ENCODE measurements at places on chromosomes 2 and 18. TPM values are rescaled to one million over a fixed set of nuclear protein-coding genes. Genes with fewer than 3 reads are reported as not detected.

CREG2 gene
- total RNA-seq, result 0.03 TPM

TXNDC2 gene
- total RNA-seq, result not detected

CYB5A gene
- total RNA-seq, result 130 TPM

GREB1L gene
- not detected for total RNA-seq

SERPINB7 gene
- total RNA-seq, result not detected

ALPG gene
- total RNA-seq, result 0.89 TPM

C2orf78 gene
- total RNA-seq, result not detected

TMEM17 gene
- 1.7 TPM for total RNA-seq

UGT1A1 gene
- not detected for total RNA-seq

CAPN14 gene
- 0.17 TPM for total RNA-seq

STPG4 gene
- not detected for total RNA-seq
